ENCODE measurements at places on chromosomes 12 and 14.

DNA sequence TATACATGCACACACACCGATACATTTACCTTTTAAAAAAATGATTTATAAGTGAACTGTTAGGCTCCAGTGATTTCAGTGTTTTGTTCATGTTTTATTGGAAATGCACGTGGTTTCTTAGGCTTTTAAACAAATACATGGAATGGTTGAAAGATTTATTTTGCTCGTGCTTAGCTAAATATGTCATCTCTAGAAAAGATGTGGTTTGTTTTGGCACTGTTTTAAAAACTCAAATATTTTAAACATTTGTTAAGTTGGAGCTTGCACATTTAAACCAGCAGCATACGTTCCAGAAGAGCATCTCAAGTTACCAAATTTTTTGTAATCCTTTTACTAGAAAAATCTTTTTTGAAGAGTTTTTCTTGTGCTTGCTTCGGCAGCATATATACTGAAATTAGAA is 44.5 kb downstream of the FOXA1 start:
- DNase-seq, result no peak

DNA sequence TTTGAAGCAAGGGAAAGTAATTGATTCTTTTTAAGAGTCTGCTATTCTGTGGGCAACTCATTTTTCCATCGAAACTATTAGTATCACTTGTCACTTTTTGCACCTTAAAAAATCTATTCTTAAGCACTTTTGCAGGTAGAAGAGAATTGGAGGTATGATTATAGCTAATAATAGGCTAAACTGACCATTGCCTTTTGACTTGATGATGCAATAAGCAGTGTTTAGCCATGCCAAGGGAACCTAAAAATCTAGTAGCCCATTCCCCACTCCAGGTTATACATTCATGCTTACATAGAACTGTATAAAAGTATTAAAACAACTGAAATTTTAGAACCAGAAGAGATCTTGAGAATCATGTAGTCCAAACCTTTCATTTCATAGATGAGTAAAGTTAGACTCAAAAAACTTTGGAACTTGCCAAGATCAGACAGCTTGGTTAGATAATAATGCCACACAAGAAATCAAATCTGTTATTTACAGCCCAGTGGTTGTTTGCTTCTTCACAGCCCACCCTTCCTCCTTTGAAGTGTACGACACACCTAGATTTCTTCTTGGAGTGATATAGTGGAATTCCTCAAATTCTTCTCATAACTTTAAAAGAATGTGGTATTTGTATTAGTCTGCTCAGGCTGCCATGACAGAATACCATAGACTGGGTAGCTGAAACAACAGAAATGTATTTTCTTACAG is 21.7 kb upstream of the GARIN2 start:
- DNase-seq, result no peak

- DNase-seq, result no peak
These were observed 19.0 kb downstream of the GALNT9 start for GRCh38 chr12:132310181-132311040.

GRCh38 chr12:2318286-2318685 is 265.5 kb downstream of the CACNA1C start:
- DNase-seq, result no peak

GRCh38 chr12:116299665-116300328 is 22.3 kb upstream of the MED13L start:
- DNase-seq, result no peak

- DNase-seq, result no peak
These were observed 8.9 kb downstream of the DDHD1 start for GRCh38 chr14:53144244-53144643.

- DNase-seq, result peak; percentile 31
These were observed 3.8 kb upstream of the SMARCC2 start for GRCh38 chr12:56193025-56193578.

GRCh38 chr12:20350495-20350894 is 17.8 kb upstream of the PDE3A start:
- no peak for DNase-seq

DNA sequence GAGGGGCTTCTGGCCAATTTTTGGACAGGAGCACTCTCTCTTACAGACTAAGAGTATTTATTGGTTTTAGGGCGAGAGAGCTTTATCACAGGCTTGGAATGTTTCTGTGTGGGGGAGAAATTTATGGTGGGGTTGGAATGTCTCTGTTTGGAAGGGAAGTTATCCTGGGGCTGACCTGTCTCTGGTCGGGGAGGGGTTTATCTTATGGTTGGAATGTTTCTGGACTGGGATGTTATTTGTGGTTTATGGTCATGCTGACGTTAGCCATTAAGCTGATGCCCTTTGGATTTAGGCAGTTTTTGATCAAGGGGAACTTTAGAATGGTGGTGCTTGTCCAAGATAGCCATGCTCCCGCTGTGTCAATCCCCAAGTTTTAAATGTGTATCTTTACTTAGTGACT is 614.8 kb downstream of the DIO2 start:
- no peak for DNase-seq

DNA sequence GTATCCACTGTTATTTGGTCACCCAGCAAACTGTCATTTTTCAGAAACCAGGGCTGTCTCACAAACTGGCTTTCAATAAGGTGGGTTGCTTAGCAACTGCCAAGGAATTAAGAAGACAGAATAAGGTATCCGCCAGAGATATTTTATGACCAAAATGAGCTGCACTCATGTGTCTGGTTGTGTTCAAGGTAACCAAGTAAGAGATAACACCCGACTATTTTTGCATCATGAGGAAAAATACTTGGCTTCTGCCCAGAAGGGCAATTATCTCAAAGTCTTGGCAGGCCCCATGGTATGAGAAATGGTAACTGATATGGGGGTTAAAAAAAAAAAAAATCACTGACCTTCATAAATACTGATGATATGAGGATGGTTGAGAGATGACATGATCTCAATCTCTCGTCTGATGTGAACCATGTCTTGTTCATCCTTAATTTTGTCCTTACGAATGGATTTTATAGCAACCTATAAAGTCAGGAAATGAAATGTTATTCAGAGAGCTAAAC is 32.6 kb downstream of the NUAK1 start:
- no peak for DNase-seq

DNA sequence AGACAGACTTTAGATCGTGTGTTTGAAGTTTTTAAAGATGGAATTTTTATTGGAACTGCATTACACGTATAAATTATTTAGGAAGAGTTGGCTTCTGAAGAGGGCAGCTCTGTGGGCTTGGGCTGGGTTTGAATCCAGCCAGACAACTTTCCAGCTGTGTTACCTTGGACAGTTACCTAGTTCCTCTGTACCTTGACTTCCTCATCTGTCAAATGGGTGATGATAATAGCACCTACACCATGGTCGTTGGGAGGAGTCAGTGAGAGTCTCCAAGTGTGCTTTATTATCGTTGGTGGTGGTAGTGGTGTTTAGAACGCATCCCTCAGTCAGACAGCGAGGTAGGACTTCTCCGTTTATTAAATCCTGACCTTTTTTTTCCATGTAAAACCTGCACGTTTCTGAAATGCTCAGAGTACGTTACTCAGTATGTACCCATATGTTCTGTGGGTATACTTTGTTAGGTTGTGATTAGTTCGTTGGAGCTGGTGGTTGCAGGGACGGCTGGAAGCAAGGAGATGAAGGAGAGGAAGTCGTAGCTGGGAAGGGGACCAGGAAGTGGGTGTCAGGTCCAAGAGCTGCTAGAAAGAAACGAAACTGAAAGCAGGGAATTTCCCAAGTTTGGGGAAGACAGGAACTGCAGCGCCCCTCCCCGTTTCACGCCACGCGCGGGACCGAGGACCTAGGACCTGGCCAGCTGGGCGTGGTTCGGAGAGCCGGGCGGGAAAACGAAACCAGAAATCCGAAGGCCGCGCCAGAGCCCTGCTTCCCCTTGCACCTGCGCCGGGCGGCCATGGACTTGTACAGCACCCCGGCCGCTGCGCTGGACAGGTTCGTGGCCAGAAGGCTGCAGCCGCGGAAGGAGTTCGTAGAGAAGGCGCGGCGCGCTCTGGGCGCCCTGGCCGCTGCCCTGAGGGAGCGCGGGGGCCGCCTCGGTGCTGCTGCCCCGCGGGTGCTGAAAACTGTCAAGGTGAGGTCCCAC is at the start of gene OAS3:
Gene OAS3 (plus strand): TSS at position 734 of the 979 bp plus-strand sequence. CDS start 57 bp downstream, at position 791.
- peak; percentile 18 for DNase-seq

DNA sequence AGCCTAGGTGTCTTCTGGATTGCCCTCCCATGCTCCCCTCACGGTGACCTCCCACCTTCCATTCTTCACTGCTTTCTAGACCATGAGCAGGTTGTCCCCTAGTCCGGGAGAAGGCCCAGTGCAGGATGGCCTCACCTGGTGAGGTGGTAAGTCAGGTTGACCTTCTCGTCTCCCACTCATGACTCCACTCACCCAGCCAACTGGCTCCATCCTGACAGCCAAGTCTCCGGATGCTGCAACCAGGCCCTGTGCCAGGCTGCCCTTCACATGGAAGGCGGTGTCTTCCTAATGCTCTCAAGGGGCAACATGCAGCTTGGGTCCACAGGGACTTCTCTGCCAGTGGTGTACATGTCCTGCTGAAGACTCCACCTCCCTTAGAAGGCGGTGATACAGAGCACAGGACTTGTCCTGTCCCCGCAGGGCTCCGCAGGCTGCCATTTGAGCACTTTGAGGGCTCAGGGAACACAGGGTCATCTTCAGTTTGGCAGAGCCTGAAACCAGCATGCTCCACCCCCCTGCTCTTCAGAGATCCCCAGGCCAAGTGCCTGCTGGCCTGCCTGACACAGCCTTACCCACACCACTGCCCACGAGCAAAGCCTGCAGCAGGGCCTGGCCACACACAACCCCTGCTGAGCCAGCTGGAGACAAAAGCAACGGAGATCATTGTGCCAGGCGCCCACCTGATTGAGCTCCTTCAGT is 25.4 kb downstream of the BATF start:
- DNase-seq, result no peak

DNA sequence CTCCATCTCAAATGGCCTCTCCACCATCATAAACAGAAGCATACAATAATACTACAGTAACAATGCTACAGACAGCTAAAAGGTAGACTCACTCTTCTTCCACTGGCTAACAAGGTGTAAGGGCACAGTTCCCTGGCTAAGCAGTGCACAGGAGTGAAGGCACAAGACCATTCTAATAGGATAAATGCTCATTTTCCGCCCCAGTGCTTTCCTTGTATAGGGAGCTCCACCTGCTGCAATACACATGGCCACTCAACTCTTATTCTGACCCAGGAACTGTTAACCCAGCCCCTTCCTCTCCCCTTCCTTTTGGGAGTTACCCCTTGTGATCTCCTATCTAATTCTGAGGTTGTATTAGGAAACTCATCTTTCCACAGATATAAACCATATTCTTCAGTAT is 124.6 kb downstream of the KCNK10 start:
- no peak for DNase-seq

DNA sequence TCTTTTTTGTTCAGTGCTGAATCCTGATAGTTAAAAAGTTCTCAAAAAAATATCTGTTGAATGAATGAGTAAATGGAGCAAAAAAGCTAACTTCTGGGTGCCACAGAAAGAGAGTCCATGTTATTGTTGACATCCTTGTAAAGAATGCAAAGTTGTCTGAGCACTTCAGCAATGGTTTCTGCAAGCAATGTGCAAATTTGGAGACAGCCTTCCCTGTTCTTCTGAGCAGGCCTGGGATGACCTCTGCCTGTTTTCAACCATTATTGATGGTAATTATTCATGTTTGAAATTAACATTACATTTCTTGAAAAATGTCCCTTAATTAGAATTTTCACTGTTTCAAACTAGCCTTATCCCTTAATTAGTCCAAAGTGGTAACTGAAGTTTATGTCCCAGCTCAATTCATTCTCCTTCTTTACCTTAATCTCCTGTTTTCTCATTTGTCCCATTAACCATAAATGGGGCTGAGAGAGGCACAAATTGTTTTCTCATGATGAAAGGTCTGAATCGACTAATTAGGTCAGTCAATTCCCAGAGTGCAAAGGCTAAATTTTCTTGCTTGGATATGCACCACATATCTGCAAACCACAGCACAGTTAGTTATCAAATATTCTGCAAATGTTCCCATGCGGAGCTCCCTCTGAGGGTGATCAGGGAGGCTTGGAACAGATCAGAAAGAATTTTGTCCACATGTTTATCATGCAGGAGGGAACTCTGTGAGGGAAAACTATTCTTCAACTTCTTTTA is 139.4 kb upstream of the KRR1 start:
- DNase-seq, result no peak

- no peak for DNase-seq
These were observed 29.3 kb downstream of the ZCRB1 start for GRCh38 chr12:42296503-42297109.

DNA sequence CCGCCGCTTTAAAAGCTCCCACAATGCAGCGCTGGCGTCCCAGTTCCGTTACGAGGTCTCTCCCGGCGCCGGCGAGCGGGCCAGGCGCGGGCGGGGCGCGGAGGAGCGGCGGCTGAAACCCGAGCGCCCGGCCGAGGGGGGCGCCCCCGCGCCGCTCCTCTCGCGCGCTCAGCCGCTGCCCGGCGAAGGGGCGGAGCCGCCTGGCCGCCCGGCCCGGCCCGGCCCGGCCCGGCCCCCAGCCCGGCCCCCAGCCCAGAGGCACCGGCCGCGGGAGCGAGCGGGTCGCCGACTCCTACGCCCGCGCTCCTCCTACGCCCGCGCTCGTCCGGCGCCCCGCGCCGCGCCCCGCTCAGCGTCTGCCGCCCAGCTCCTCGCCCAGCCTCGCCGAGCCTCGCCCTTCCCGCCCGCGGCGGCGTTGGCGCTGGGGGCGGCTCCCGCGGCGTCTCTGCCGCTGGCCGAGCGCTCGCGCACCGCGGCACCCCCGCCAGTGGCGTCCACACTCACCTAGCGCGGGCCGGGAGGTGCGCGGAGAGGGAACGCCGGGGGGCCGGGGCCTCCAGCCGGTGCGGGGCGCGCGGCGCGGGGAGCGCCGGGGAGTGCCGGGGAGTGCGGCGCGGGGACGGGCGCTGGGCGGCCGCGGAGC is at the start of gene RASSF8:
Gene RASSF8 (plus strand): TSS at position 255 of the 643 bp plus-strand sequence. CDS start 96,662 bp downstream, outside the sequence.
- DNase-seq, result no peak

DNA sequence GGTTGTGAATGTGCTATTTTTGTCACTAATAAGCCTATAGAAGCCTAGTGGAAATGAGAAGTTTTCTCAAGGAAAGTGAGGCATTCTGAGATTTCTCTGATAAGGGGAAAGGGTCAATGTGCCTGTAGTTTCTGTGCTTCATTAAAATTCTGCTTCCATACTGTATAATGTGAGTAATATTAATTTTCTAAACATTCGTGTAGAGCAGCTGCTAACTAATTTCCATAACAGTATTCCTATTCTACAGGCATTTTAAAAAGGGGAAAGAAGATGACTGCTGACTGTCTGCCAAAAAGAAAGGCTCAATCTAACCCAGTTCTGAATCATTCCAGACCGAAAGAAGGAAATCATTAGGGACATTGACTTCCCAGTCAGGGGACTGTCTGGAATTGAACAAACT is 293.3 kb upstream of the TMPO start:
- DNase-seq, result no peak
